ENCODE measurements at places on chromosomes 13 and 19.
A peak's percentile ranks its signal among the peaks of the same experiment; 100 is the strongest.

- DNase-seq: no peak
Measured at GRCh38 chr13:61810065-61810464, 394.4 kb upstream of the PCDH20 start.

GRCh38 chr13:25847635-25848626 is 203.9 kb downstream of the SHISA2 start:
- no peak for DNase-seq

DNA sequence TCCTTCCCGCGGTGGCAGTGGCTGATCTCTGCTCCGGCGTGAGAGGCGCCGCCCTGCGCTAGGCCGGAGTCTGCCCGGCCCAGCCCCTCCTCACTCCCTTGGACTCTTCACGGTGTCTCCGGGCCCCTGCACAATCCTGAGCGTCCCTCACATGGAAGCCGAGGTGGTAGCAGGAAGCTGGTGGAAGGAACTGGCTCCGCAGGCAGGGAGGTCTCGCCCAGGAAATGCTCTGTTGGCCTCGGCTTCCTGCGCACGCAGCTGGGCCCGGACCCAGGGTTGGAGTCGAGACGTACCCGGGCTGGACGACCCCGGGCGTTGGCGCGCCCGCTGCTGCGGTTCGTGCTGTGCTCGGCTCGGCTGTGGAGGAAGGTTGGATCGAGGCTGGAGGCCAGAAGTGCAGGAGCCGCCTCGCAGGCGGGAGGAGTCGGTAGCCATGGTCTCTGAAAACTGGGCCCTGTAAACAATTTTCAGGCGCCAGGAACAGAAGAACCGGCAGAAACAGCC is 46.3 kb downstream of the ZNF724 start:
- DNase-seq: no peak

DNA sequence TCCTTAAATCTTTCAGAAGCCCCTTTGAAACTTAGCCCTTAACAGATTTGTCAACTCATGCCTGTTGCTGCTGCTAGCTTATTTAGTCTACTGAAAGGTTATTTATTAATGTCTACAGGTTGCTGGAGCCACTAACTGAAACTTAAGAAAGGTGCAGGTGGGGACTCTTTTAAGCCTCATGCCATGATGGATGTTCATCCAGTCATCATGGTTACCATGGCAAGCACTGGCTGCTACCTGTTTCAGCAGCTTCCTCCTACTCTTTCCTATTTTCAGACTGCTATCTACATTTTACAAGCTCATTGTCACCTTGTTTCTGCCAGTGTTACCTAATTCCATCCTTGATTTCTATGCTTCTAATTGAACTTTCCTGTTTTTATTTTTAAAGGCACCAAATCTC is 27.1 kb downstream of the DGKH start:
- DNase-seq: no peak

DNA sequence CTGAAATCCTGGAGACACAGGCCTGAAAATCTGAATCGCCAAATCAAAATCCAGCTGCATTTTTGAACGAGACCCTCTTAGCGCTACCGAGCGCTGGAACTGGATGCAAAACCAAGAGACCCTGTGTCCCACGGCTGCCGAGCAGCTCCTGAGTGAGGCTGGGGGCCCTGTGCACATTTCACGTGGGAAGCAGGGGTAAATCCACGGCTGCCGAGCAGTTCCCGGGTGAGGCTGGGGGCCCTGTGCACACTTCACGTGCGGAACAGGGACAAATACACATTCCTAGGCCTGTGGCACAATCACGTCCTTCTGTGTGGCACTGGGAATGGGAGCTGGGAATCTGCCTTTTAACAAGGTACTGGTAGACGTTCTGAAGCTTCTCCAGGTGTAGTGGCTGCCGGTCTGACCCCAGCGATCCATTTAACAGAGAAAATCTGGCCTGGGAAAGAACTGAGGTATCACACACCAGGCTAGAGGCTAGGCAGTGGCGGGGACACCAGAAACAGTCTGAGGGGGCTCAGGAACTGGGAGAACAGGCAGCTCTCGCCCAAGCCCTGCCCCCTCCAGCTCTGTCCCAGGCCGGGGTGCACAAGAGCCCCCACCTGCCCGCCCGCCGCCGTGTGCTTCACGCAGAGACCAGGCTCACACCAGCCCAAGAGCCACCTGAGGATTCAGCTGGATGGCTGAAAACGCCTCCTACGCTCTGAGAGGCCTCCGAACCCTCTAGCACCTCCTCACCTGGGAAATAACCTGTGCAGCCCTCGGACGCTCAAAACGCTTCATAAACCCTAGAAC is 11.0 kb upstream of the C2CD4C start:
- DNase-seq: no peak

DNA sequence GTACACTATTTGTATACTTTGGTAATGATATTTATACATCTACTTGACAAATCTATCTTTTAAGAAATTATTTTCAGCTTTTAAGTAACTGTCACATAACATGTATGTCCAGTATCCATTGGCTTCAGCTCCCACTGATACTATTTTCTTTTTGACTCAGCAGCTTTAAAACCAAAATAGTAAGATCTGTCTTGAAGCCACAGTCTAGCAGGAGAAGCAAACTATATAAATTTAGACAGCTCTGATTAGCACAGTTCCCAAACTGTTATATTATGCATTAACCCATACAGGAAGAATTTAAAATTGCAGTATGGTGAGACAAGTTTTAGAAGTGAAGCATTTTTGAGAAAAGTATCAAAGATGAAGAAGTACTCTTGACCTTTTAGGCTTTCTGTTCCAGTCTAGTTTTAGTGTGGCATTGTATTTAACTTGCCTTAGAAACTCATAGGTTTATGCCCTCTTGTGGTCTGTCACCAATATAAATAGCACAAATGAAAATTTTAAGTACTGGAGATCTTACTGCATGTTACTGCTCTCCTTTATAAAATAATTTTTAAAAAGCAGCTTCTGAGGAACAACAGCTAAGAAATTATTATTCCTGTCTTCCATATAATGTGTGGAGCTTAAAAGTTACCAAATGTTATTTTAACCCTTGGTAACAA is 24.7 kb downstream of the URI1 start:
- DNase-seq: no peak

DNA sequence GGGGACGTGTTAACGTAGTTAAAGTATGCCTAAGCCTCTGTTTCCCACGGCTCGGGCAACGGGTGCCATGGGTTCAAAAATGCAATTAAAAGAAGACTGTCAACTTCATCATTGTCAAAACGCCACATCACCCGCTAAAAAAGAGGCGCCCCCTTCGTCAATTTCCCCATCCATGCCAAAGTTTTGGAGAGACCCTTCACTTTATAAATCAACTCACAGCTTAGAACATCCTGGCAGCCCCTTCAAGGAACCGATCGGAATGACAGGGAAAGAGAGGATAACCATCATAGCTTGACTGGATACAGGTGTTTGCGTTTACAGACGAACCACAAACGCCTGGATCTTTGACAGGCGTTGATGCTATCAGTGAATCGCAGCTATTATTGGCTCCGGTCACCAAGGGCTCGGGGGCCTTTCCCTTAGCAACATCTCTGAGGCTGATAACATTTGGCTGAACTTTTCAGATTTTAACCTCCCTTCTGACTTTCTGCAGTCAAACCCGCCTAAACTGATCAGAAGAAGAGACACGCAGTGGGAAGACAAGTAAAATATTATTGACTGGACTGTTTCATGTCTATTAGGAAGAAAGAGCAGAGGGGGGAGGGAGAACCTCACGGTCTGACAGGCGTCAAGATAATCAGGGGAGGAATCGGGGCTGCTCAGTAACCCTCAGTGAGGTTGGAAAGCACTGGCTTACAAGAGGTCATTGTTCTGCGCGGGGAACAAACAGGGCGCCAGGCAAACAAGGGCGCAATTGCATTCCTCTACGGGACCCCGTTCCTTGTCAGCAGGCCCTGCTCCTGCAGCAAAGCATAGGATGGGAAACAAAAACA is 322.5 kb upstream of the ZNF507 start:
- DNase-seq: no peak

GRCh38 chr13:51614350-51614786 is 30.1 kb downstream of the WDFY2 start:
- peak; percentile 11 for DNase-seq

GRCh38 chr19:16077984-16078758 is 1.9 kb downstream of the TPM4 start:
- DNase-seq: no peak

GRCh38 chr13:28537171-28537570 is 42.2 kb upstream of the FLT1 start:
- DNase-seq: no peak

GRCh38 chr19:4506449-4507149 is 11.7 kb downstream of the PLIN4 start:
- DNase-seq: no peak

DNA sequence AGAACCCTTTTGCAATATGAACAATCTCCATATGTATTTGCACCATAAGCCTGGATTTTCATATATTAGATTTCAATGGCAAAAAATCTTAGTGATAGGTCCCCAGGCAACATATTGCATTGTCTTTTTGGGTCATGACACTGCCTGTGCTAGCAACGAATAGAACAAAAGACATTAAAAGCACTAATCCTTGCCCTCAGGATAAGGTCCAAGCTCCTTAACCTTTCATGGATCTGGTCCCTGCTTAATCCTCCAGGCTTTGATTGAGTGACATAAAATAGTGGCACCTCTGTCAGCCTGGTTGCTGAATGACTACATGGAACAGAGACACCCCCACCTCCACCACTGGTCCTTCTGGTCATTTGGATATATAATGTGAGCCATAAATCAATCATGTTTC is 134.4 kb downstream of the RBM26 start:
- DNase-seq: no peak

- no peak for DNase-seq
Measured at GRCh38 chr19:2227415-2228156, 8.5 kb downstream of the PLEKHJ1 start.

GRCh38 chr13:110274687-110275086 is 32.3 kb downstream of the COL4A1 start:
- DNase-seq: no peak

- DNase-seq: no peak
Measured at GRCh38 chr13:113273321-113273720, 23.7 kb upstream of the LAMP1 start.

DNA sequence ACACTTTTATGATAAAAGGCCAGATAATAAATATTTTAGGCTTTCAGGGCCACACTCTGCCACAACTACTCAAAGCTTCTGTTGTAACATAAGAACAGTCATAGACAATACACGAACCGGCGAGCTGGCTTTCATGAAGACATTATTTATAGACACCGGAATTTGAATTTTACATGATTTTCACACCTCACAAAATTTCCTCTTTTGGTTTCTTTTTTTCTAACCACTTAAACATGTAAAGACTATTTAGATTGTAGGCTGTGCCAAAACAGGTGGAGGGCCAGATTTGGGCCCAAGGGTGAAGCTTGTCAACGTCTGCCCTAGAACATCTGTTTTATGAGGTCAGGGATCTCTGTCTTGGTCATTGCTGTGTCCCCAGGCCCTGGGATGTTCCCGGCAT is 29.7 kb upstream of the FXYD3 start:
- DNase-seq: no peak

- DNase-seq: no peak
Measured at GRCh38 chr19:18098891-18099622, 1.5 kb downstream of the MAST3 start.

DNA sequence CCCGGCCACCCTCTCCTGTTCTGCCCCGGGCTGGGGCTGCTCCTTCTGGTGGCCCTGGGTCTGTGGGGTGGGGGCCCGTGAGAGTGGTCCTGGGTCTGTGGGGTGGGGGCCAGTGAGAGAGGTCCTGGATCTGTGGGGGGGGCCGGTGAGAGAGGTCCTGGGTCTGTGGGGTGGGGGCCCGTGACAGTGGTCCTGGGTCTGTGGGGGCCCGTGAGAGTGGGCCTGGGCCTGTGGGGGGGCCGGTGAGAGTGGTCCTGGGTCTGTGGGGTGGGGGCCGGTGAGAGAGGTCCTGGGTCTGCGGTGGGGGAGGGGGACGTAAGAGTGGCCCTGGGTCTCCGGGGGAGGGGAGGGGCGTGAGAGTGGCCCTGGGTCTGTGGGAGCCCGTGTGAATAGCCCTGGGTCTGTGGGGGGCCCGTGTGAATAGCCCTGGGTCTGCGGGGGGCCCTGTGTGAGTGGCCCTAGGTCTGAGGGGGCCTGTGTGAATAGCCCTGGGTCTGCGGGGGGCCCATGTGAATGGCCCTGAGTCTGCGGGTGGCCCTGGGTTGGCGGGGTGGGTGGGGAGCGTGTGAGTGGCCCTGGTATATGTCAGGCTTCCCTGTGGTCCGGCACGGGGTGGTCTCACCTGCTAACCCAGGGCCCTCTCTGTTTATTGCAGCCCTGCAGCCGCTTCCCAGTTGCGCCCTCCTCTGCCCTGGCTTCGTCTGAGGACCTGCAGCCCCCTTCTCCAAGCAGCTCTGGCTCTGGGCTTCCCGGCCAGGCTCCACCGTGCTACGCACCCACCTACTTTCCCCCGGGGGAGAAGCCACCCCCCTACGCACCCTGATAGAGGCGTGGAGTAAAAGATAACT is 52.3 kb downstream of the TMEM255B start:
- no peak for DNase-seq

DNA sequence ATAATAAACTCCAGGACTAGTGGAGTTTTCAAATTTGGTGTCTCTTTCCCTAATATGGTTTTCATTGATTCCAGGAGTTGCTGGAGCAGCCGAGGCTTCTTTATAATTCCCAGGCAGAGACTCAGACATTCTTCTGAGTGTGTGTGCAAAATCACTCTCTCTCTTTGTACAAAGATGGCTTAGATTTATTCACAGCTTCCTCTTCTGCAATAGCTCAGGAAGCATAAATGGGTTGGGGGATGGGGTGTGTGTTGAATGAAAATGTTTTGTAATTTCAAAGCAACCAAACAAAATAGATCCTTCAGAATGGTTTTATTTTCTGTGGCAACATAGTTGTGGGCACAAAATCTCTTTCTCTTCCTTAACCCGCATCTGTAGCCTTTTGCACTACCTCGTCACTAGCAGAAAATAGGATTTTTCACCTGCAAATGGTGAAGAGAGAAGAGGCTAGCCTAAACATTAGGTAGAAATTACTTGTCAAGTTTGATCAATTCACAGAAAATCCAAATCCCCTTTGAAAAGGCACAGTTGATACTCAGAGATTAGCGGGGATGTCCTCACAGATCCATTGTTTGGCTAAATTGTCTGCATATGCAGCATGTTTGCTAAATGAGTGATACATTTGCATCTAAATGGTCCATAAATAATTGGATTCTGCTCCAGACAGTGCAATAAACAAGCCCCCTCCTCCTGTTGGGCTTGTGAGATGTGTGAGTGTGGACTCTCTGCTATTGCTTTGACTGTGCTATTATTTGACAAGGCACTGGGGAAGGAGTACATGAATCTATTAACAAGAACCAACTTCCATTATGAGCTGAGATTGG is 66.7 kb downstream of the CBY2 start:
- DNase-seq: no peak

GRCh38 chr13:102550507-102550906 is 46.3 kb upstream of the TPP2 start:
- DNase-seq: no peak

DNA sequence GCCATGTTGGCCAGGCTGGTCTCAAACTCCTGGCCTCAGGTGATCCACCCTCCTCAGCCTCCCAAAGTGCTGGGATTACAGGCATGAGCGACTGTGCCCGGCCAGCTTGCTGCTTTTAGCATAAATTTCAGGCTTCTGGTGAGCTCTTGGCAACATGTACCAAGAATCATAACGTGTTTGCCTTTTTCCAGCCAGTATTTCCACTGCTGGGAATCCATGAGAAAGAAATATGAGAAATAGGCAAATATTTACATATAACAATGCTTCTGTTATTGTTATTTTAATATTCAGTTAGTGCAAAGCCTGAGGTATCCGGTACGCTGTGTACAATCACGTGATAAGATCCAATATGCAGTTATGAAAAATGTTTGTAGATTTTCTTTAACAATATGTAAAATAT is 29.2 kb upstream of the CERS4 start:
- DNase-seq: no peak

- DNase-seq: no peak
Measured at GRCh38 chr13:99996381-99996973, 14.9 kb downstream of the ZIC2 start.

- DNase-seq: peak; percentile 80
Measured at GRCh38 chr19:36528194-36528920, at the start of gene ZNF260. TSS of gene ZNF260 (minus strand) at chr19:36528271. CDS start at chr19:36515238, 13,033 bp downstream.

All from activated CD8-positive, alpha-beta memory T cell treated with anti-CD3 and anti-CD28 coated beads for 48 hours (primary cell).